Sciatic nerve (tissue), 2 donors: ENCODE measurements at places on chromosomes 1 and 21.

DNA sequence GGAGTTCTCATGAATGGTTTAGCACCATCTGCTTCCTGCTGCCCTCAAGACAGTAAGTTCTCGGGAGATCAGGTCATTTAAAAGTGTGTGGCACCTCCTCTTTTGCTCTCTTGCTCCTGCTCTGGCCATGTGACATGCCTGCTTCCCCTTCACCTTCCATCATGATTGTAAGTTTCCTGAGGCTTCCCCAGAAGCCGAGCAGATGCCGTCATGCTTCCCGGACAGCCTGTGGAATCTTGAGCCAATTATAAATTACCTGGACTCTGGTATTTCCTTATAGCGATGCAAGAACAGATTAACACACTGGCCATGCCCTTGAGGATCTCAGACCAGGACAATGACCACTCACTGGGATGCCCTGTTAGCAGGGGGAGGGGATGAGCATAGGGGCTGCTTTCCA, 212.3 kb downstream of the MATN1 start:
- DNase-seq: no peak

GRCh38 chr1:191709215-191709614, 449.0 kb upstream of the RGS18 start:
- DNase-seq: no peak

GRCh38 chr1:181255270-181255929, 166.9 kb downstream of the IER5 start:
- DNase-seq: no peak

- DNase-seq: peak; percentile 65
Observed at GRCh38 chr1:212699104-212699624, 476 bp downstream of the BATF3 start.

- peak; percentile 58 for DNase-seq
Observed at GRCh38 chr1:64515427-64515826, 45.5 kb downstream of the CACHD1 start.

- no peak for DNase-seq
Observed at GRCh38 chr1:203227371-203228083, 1.9 kb downstream of the CHIT1 start.

- no peak for DNase-seq
Observed at GRCh38 chr1:234096161-234096770, 191.8 kb downstream of the SLC35F3 start.

- no peak for DNase-seq
Observed at GRCh38 chr1:67322442-67322841, 14.8 kb downstream of the IL12RB2 start.

DNA sequence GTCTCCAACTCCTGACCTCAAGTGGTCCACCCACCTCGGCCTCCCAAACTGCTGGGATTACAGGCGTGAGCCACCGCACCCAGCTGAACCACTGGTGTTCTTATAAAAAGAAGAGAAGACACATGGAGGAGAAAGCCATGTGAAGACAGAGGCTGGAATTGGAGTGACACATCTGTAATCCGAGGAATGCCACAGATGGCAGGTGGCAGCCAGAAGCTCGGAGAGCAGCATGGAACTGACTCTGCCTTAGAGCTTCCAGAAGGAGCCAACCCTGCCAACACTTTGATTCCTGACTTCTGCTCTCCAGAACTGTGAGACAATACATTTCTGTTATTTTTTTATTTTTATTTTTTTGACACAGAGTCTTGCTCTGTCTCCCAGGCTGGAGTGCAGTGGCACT, 59.0 kb upstream of the ATP2B4 start:
- DNase-seq: no peak

DNA sequence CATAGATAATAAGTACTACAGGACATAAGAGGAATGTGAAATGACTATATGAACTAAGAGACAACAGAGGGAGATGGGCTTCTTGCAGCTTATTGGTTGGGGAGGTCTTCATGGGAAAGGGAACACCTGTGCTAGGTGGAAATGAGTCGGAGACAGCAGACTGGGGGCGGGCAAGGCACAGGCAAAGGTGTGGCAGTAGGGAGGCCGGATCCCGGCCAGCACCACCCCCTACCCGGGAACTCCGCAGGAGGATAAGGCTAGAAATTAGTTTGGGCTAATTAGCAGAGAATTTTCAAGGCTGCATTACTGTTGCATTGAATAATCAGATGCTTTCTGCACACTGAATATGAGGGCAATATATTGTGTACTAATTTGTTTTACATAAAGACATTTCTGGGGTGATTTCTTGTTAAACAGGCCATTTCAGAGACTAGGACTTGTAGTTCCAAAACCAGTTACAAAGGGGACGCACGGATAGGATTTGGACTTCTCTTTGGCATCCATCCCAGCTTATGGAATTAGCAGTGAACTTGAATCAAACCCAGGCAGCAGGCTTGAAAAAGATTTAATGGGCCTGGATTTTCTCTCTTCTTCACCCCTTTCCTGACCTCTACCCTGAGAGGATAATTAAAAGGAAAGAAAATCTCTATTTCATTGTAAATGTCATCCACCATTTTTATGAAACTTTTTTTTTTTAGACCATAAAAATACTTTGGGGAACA, 2.2 kb upstream of the HUNK start:
- DNase-seq: no peak

GRCh38 chr21:38388203-38388602, 110.1 kb downstream of the ERG start:
- no peak for DNase-seq

- peak; percentile 76 for DNase-seq
Observed at GRCh38 chr1:85464497-85465098, 361 bp downstream of the DDAH1 start.

DNA sequence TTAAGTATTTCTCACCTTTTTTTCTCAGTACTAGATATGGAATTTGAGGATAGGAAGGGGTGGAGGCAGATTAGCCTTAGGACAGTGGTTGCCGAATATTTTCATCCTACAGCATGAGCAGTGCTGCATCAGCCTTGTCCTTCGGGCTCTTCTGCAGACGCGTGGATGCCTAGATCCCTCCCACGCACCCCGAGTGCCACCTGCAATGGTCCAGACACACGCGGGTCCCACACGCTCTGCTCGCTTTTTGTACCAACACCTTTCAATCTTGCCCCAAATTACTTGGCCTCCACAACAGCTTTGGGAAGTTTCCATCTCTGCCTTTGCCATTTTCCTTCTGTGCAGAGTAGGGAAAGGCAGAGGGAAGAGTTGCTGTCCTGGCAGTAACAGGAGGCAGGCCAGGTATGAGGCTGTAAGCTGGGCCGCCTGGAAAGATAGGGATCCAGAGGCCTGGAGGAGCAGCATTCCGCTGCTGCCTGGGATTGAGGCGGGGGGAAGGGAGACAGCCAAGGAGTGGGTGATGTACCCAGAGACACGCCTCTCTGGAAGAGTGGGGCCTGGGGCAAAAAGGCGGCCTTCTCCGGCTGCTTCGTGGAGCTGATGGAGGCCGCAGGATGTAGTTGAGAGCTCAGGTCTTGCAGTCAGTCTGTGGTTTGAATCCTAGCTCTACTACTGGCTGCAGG, 467.7 kb downstream of the KIF26B start:
- DNase-seq: no peak

- DNase-seq: no peak
Observed at GRCh38 chr1:87103074-87103473, 188.6 kb downstream of the HS2ST1 start.

GRCh38 chr1:170067253-170067819, 7.2 kb downstream of the KIFAP3 start:
- no peak for DNase-seq

DNA sequence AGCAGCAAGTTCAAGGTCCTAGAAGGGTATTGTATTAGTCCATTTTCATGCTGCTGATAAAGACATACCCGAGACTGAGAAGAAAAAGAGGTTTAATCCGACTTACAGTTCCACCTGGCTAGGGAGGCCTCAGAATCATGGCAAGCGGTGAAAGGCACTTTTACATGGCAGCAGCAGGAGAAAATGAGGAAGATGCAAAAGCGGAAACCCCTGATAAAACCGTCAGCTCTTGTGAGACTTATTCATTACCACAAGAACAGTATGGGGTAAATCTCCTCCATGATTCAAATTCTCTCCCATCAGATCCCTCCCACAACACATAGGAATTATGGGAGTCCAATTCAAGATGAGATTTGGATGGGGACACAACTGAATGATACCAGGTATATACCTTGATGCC, 409.5 kb downstream of the NTNG1 start:
- DNase-seq: no peak

DNA sequence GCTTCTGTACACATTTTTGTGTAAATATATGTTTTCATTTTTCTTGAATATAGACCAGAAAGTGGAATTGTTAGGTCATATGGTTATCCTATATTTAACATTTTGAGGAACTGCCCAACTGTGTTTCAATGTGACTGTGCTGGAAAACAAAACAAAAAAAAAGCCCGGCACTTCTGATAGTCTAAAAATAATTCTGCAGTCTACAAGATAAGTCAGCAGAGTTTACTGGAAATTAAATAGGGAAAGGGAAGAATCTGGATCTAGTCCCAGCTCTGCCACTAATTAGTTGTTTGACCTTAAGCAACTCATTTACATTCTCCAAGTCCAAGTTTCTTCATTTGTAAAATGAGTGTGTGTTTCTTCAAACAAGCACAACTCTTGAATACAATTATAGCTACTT, 869.1 kb upstream of the B3GALT2 start:
- DNase-seq: no peak

DNA sequence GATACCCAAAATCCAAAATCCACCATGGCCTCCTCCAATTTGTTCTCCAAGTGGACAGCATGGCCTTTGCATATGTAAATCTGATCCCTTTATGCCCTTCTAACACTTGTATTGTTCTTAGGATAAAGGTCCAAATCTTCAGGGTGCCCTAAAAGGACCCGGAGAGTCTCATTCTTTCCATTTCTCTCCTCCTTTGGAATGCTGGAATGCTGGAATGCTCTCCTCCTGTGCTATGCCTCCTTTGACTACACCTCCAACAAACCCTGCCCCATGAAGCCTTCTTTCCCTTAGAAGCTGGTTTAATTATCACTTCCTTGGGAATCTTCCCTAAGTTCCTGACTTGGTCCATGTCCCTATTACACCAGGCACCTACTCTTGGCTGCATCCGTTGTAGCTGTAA, 484.8 kb upstream of the RUNX1 start:
- DNase-seq: no peak

DNA sequence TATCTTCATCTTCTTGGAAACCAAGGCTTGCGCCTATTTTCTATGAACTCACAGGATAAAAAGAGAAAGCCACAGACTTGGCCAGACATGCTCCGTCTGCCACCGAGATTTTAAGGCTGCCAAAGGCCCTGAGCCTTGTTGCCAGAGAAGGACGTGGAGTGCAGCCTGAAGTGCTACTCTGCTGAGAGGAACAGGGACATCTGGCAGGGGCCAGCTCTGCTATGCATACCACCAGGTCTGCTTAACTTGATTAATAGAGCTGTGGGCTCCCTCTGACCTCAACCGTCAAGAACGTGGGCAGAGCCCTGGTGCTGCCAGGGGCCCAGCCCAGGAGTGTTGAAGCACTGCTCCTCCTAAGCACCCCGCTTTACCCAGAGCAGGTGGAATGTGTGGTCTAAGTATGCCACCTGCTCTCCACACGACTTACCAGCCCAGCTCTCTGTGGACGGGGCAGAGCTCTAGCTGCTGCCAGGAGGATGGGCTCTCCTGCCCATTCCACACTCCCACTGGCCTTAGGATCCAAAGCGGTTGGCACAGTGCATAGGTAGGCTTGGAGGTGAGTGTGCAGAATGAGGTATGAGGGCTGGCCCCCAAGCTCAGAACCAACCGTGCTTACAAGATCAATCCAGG, 10.6 kb downstream of the HCRTR1 start:
- DNase-seq: no peak

DNA sequence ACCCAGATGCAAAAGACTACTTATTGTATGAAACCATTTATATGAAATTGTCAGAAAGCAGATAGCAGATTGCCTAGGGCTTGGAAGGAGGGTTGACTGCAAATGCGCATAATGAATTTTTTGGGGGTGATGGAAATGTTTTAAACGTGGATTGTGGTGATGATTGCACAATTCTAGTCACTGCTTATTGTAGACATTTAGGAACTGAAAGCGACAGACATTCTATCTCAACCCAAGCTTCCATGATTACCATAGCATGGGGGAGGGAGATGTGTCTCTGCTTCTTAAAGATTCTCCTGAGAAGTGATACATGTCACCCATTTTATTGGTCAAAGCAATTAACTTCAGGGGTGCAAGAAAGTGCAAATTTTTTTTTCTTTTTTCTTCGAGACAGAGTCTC, 2.8 kb upstream of the MTF2 start:
- no peak for DNase-seq

GRCh38 chr1:209202830-209203532, 380.5 kb upstream of the CAMK1G start:
- DNase-seq: no peak

GRCh38 chr1:54331091-54331772, 75.0 kb downstream of the SSBP3 start:
- no peak for DNase-seq

- no peak for DNase-seq
Observed at GRCh38 chr1:212528501-212528900, 80.1 kb upstream of the ATF3 start.

- DNase-seq: no peak
Observed at GRCh38 chr21:42989816-42990650, 15.7 kb downstream of the PKNOX1 start.

- DNase-seq: no peak
Observed at GRCh38 chr1:112589766-112590165, 29.2 kb downstream of the ST7L start.

DNA sequence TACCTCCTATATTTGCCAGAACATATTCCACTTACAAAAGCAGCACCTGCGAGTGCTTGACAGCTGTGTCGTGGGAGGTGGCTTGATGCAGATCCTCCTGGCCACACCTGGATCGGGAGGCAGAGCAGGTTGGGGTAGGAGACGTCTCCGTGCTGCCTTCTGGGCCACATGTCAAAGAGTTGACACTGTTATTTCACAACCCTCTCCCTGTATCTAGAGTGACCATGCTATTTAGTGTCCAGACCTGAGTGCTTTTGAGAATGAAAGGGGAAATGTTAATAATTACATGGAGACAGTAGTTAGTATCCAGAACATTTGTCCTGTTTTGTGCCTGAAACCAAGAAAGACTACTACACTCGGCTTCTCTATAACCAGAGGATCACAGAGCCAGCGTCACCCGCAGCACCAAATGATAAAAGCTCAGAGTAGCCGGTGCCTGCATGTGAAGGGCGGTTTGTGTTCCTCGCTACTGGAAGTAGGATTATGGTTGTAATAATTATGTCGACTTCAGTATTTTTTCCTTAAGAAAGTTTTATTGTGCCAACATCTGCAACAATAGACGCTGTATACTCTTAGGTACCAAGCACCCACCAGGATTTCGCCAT, 77.1 kb downstream of the GALNT2 start:
- DNase-seq: no peak

DNA sequence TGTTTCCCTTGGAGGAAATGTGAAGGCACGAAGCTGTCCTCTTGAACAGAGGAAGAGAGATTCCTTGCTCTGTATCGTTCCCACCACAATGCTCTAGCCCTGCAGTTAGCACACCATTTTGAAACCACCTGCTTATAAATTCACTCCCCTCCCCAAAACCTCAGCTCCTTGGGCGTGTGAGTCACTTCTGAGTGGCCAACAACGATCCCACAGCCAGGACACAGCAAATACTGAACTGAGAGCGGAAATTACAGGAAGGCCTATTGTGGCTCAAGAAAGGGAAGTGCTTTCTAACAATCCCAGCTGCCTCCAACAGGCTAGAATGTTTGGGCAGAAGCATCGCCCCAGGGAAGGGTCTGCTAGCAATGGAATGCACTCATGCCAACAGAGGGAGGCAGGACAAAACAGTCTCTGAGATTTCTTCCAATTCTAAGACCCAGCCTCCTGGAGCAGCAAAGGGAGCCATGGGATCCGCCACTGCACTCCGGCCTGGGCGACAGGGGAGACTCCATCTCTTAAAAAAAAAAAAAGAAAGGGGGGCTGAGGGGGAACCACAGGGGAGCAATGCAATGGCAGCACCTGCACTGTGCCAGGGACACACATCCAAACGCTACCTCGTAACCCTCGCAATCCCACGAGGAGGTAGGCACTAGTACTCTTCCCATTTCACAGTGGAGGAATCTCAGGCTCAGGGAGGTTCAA, 1.9 kb downstream of the TMEM53 start:
- DNase-seq: peak; percentile 56
